ENCODE measurements at places on chromosomes 1 and 21. TPM values are rescaled to one million over a fixed set of nuclear protein-coding genes. Genes with fewer than 3 reads are reported as not detected.

RGSL1 gene
- not detected for total RNA-seq

DNA sequence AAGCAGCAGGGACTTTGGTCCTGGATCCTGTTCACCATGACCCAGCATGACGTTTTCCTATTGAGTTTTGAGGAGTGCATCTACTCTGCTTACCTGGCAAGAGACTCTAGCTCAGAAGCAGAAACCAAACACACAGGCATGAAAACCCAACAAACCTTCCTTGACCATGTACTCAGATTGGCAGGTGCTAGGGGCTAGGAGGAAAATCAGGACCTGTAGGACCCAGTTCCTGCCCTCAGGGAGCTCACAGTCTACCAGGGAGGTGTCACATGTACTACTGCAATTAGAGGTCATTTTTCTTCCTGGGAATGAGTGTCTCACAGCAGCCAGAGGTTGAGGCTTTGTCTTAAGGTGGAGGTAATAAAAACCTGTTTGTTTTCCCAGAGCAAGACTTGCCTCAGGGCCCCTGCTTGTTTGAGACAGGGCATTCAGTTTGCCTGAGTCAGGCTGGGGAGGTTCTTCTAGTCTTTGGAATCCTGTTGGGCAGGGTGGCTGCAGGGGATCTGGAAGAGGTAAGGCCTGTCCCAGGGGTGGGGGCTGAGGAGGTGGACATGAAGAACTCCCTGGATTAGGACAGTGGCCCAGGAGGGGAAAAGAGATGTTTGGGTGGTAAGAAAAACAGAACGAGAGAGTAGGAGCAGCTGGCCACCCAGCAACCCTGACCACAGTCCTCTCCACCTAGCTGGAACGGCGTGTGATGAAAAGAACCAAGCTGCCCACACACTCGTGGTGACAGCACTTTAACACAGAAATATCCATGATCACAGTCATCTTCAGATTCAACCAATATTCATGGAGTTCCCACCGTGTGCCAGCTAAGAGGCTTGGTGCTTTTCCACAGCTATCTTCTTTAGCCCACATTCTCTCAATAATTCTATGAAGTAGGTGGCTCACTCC lies 30.8 kb downstream of the IER5 start:
- no peak for DNase-seq

- DNase-seq = peak; percentile 65
Observed at GRCh38 chr1:172699111-172699510, 40.2 kb downstream of the FASLG start.

SDC3 gene
- total RNA-seq = 0.19 TPM

All from naive thymus-derived CD4-positive, alpha-beta T cell (primary cell).